ENCODE measurements at places on chromosomes 2 and 18.

- DNase-seq = no peak
Observed at GRCh38 chr2:38797250-38797676, 19.3 kb downstream of the GEMIN6 start.

GRCh38 chr2:175620106-175620505 is 382.0 kb downstream of the LNPK start:
- DNase-seq = no peak

DNA sequence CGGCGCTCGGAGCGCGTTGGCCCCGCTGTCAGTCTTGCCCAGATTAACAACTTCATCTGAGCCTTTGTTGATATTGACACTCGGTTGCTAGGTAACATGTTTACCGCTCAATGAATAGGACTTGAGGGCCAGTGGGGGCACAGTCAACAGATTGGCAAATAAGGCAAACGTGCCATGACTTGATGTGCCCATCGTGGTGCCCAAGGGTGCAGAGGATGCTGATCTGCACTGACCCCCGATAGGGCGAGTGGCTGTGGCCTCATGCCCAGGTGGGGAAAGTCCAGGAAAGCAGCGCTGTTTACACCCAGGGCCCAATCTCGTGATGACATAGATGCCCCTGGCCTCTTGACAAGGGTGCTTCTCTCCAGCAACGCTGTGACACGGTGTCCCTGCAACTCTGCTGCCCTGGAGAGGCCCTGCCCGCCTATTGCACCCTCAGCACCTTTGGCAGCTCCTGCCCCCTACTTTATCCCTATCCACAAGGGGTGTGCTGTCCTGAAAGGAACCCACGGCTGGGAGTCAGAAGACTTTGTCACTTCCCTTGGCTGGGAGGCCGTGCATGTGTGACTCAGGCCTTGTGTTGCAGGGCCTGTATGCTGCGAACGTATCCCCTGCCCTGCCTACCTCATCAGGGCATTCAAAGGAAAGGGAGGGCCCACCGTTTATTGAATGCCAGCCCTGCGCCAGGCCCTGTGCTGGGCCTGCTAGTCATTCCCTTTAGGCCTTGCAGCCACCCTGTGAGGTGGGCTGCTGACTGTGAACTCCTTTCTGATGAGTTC is 158.0 kb downstream of the INHBB start:
- no peak for DNase-seq

DNA sequence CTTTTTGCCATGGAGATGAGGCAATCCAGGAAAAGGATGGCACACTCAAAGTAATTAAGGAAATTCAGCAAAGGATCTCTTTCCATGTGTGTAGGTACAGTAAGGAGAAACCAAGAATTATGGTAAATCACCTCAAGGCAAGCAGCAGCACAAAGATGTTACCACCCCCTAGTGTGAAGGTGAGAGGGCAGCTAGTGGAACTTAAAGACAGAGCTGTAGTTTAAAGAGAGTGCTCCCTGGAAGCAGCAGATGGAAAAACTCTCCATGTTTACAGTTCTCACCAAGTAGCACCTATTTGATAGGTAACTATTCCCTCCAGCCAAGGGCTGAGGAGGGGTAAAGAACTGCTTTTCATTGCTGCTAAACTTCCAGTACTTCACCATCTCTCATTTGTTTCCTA is 860.4 kb upstream of the CRIM1 start:
- no peak for DNase-seq

- DNase-seq = no peak
Observed at GRCh38 chr2:62460175-62460574, 45.8 kb downstream of the TMEM17 start.

DNA sequence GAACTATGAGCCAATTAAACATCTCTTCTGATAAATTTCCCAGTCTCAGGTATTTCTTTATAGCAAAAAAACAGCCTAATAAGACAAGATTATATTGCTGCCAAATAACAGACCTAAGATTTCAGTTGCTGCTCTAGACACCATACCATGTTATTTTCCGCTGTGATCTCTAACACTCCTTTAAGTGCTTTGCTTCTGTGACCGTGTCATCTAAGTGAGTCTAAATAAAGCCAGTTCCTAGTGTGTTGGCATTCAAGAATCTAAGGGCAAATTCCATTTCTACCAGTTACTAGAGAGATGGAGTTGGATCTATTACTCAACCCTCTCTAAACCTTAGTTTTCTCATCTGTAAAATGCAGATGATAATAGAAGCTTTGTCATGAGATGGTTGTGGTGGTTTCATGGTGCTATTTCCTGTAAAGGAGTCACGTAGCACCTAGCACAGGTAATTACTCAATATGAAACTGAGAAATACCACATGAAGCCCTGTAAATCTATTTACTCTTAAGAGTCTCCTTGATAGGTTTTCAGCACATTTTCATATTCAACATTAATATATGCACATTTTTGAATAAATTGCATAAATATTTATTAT is 40.5 kb downstream of the SPHKAP start:
- DNase-seq = no peak

- no peak for DNase-seq
Observed at GRCh38 chr18:39555496-39555895, 1989.9 kb upstream of the CELF4 start.

DNA sequence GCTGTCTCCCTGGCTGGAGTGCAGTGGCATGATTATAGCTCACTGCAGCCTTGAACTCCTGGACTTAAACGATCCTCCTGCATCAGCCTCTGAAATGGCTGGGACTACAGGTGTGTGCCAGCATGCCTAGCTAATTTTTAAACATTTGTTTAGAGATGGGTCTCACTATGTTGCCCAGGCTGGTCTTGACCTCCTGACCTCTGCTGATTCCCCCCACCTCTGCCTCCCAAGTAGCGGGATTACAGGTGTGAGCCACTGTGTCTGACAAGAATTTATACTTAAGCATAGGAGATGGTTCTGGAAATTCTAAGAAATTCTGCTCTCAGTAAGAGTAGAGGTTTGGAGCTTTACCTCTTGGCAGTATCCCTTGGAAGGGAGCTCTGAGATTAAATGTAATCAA is 18.2 kb downstream of the MTHFD2 start:
- DNase-seq = no peak

DNA sequence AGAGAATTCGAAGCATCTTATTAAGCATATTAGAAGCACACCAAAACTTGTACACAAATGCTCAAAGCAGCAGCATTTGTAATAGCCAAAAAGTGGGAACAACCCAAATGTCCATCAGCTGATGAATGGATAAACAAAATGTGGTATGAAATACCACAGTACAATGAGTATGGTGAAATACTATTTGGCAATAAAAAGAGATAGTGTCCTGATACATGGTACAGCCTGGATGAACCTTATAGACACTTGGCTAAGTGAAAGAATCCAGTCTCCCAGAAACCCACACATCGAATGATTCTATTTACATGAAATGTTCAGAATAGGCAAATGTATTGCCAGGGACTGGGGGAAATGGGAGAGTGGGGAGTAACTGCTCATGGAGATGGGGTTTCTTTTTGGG is 3.0 kb downstream of the SPATA3 start:
- no peak for DNase-seq

- DNase-seq = peak; percentile 72
Observed at GRCh38 chr2:231708773-231709635, 679 bp downstream of the PTMA start.

- no peak for DNase-seq
Observed at GRCh38 chr2:117523267-117523666, 291.2 kb upstream of the DDX18 start.

GRCh38 chr2:226831266-226831665 is 4.6 kb upstream of the RHBDD1 start:
- DNase-seq = no peak

DNA sequence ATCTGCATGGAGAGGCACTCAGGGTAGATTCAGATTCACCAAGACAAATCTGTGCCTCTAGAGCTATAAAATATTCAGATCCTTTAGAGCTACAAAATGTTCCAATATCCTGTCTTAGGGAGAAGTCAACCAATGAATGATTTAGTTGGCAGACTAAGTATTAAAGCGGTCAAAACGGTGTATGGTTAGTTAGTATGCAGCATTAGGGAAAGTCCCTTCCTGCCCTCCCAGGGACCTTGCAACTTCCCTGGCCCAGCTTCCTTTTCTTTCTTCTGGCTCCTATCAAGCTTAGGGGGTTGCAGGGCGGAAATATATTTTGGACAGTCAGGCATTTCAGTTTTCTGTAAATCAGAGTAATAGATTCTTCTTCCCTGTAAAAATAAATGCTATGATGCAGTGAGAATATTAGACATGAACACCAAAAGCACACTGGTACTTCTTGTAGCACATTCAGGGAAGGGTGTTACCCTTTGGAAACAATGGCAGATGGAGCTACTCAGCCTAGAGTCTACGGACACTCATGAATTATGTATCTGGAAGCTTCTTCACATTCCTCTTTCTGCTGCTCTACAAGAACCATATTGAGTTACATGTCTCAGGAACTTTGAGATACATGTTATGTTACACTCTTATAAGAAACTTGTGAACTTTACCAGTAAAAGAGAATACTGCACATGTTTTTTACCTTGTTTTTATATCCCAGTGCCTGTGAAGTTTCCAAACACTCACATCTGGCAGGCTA is 45.7 kb downstream of the CCDC93 start:
- DNase-seq = no peak

DNA sequence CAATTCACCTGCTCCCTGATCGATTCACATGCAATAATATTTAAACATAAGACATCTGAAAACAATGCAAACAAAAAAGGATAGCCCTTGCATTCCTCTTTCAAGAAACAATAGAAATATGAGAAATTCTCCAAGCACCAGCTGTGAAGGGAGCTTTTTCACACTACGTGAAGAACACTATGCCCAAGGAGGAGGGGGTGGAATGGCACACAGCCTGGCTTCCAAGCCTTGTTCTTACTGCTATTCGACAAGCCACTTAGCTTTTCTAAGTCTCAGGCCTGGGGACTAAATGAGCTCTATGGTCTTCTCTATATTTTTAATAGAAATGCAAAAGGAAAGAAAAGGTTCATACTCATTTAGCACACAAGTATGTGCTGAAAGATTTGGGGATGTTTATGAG is 92.2 kb upstream of the CHRNA1 start:
- DNase-seq = no peak

- DNase-seq = no peak
Observed at GRCh38 chr2:181907057-181907456, 15.5 kb downstream of the ITPRID2 start.

DNA sequence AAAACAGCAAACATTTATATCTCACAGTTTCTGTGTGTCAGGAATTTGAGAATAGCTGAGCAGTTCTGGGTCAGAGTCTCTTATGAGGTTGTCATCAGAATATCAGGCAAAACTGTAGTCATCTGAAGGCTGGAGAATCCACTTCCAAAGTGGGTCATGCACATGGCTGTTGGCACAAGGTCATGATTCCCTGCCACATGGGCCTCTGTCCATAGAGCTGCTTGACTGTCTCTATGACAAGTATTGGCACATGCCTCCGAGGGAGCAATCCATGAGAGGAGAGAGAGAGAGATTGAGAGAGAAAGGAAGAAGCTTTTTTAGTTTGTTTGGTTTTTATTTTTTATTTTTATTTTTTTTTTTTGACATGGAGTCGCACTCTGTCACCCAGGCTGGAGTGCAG is 101.8 kb upstream of the DDX18 start:
- no peak for DNase-seq

GRCh38 chr18:32299484-32299883 is 109.6 kb downstream of the MEP1B start:
- DNase-seq = no peak

GRCh38 chr2:157722580-157723234 is 94.0 kb upstream of the ACVR1C start:
- DNase-seq = no peak

DNA sequence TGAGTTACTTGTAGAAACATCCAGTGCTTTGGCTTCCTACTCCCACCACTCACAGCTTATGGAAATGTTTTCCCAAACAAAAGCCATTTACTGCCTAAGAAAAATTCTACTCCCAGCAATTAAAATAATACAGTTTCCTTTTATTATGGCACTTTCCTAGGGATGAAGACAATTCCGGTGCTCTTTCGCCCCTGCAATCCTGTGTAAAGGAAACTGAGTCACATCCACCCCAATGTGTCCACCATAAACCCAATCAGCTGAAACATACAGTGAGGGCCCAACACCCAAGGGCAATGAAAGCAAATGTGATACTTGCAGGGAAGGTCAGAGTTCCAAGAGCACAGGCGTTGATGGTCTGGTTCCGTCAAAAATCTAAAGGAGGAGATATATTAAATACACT is 62.0 kb upstream of the ST3GAL5 start:
- DNase-seq = no peak

DNA sequence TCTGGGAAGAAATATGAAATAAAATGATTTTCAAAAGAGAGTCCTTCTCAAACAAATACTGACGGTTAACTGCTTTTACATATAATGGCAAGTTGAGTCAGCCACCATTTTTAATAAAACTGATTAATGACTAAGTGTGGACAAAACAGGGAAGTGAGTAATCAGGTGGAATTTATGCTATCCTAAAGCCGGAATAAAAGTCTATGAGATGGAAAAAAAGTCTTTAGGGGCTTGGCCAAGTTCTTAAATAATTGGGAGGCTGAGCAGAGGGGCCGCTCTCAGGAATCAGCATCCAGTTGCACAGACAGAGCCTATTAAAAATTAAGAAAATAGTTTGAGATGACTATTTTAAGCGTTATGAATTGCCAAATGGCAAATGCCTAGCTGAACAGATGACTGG is 58.6 kb upstream of the AFF3 start:
- no peak for DNase-seq

DNA sequence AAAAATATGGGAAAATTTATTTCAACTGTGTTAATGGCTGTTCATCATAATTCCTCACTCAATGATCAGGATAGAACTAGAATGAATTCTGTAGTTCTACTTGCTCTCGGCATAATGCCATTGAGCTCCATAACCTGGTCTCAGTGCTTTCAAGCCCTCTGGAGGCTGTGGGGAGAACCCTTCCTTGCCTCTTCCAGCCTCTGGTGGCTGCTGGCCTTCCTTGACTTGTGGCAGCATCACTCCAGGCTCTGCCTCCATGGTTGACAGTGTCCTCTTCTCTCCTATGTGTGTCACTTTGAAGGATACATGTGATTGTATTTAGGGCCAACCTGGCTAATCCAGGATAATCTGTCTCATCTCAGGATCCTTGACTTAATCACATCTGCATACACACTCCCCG is 26.9 kb upstream of the CABYR start:
- no peak for DNase-seq

- DNase-seq = no peak
Observed at GRCh38 chr2:153479573-153479972, 1.0 kb upstream of the RPRM start.

DNA sequence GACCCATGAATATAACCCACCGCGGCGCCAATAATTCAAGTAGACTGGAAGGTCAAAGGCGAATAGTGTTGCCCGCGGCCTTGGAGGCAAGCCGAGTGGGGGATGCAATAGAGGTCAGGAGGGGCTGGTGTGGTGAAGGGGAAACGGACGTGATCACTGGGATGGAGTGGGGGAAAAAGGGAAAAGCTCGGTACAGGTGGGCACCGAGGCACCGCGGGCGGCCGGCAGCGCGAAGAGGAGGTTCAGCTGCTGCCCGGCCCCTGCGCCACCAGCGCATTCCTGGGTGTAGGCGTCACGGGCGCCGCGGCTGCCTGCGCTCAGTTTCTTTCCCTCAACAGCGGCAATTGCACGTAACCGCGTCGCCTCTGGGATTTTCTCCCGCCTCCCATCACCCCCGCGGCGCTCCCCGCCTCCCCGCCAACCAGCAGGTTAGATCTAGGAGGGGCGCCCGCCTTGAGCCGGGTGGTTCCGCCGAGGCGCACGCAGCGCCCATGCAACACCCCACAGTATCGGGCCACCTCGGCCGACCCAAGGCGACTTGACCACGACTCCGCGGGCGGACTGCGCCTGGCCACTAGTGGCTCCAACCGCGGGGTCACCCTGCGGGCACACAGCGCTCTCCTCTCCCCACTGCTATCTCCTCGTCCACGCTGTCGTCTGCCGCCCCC is 1.5 kb downstream of the RND3 start:
- DNase-seq = no peak

GRCh38 chr18:26008096-26008495 is 82.3 kb downstream of the SS18 start:
- DNase-seq = no peak
